Astrocyte (in vitro differentiated cells and primary cell): ENCODE measurements at places on chromosomes 4 and X.

GRCh38 chr4:124943938-124944337 lies 231.4 kb upstream of the ANKRD50 start:
- peaks cover 28% of the 10 kb centered on the region for H3K4me1 ChIP-seq
- no peak overlapping the region for H3K4me3 ChIP-seq
- no peaks in the 10 kb centered on the region for H3K27me3 ChIP-seq
- no peak for DNase-seq

DNA sequence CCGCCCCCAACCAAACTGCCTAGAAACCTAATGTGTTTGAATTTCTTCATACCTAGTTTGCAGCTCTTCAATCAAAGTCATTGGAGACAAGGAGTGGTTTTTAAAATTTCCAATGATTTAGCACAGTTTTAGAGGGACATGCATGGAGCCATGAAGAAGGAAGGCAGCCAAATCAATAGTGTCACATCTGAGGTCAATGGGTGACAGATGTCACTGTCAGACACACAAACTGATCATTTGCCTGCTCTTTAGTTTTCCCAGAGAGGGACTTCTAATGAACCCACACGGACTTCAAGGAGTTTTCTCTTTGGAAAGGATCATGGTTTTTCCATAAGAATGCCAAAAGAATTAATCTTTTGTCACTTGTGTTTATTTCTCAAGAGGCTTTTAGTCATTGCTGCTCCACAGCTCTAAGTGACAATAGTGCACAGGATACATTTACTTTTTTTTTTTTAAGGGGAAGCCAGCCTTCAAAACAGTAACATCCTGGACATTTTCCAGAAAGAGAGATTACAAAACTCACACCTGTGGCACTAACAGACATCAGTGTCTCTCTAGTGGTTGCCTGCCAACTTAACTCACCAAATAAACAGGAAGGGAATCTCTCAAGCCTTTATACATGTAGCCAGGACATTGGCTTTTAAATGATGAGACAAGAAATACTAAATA lies 251.1 kb upstream of the DIAPH2 start:
- peaks cover 10% of the 10 kb centered on the region for H3K4me1 ChIP-seq
- H3K27me3 ChIP-seq: no peaks in the 10 kb centered on the region
- DNase-seq: no peak
- H3K27ac ChIP-seq: no peak overlapping the region
- H3K4me3 ChIP-seq: no peak overlapping the region
- H3K36me3 ChIP-seq: no peaks in the 10 kb centered on the region

DNA sequence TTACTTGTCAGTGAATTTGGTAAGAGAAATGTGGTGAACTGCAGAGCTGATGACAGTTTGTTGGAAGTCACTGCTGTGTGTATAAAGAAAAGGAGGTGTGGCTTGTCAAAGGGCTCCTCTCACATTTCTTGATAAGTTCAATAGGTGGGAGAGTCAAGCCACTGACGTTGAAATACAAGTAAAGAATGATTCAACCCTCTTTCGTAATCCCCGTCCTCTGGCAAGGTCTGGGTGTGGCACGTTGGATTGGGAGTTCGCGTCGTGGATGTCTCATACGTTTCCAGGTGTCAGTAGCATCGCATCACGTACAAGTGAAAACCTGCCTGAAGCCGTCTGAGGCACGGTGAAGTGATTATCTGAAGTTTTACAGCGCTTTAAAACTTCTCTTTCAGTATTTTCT lies 76.4 kb downstream of the EGF start:
- no peak overlapping the region for H3K27ac ChIP-seq
- H3K36me3 ChIP-seq: no peaks in the 10 kb centered on the region
- H3K27me3 ChIP-seq: no peaks in the 10 kb centered on the region

GRCh38 chrX:106040861-106041260 lies 2.3 kb upstream of the SERPINA7 start:
- H3K27ac ChIP-seq: no peak overlapping the region
- no peak overlapping the region for H3K4me3 ChIP-seq
- H3K27me3 ChIP-seq: no peaks in the 10 kb centered on the region
- no peak for DNase-seq

DNA sequence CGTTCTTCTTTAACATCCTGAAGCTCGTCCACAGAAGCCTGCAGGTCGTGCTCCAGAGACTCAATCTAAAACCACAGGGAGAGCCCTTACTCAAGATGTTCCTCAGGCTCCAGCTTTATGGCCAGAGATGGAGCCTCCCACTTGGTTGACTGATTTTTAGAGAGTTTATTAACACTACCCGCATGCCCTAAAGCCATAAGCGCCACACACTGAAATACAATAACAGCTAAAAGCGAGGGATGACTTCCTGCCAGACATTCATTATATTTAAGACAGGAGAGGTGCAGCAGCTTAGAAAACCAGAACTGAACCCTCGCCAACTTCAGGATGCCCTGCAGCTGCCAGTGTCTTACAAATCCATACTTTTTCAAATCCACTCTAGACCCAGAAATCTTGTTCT lies 42.0 kb downstream of the SOD3 start:
- DNase-seq: no peak
- H3K36me3 ChIP-seq: no peaks in the 10 kb centered on the region
- H3K4me1 ChIP-seq: no peaks in the 10 kb centered on the region
- H3K4me3 ChIP-seq: no peak overlapping the region
- no peak overlapping the region for H3K27ac ChIP-seq
